Frontal cortex (tissue), 4 donors: ENCODE measurements at places on chromosomes 5 and 9.
A peak's percentile ranks its signal among the peaks of the same experiment; 100 is the strongest.

- no peak for DNase-seq
Observed at GRCh38 chr5:32507738-32508434, 63.3 kb upstream of the ZFR start.

DNA sequence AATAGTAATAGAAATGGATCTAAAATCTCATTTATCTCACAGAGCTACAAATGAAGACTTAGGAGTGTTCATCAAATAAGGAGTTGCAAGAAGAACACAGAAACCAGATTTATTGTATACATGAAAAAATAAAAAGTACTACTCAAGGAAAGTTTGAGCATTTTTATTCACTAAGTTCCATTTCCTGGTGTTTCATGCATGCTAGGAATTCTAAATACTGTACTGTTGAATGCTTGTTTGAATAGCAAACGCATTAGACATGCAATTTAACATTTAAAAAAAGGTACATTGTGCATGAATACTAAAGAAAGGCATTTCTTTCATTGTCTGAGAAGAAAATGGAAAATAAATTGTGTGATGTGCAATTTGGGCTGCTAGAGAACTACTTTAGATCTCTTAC is 52.1 kb downstream of the C6 start:
- no peak for DNase-seq

- peak; percentile 6 for DNase-seq
Observed at GRCh38 chr5:128498844-128499455, 39.1 kb downstream of the FBN2 start.

- no peak for DNase-seq
Observed at GRCh38 chr5:174767670-174768069, 43.3 kb downstream of the MSX2 start.
